Stimulated activated CD8-positive, alpha-beta memory T cell treated with anti-CD3 and anti-CD28 coated beads, Interleukin-7, amount 100 ng/mL, for 1 hour (primary cell): ENCODE measurements at places on chromosomes 11 and 22.
A peak's percentile ranks its signal among the peaks of the same experiment; 100 is the strongest.

DNA sequence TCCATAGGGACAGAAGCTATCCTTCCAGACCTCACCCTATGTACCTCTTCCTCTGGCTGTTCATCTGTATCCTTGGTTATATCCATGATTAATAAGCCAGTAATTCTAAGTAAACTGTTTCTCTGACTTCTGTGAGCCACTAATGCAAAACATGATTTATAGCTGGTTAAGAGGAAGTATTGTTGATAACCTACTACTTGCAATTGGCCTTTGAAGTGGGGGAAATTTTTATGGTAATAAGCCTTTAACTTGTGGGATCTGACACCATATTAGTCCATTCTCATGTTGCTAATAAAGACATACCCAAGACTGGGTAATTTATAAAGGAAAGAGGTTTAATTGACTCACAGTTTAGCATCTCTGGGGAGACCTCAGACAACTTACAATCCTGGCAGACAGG lies 21.9 kb downstream of the CASP12 start:
- no peak for DNase-seq

- no peak for DNase-seq
These were observed 7.4 kb upstream of the PMM1 start for GRCh38 chr22:41596776-41597634.

GRCh38 chr11:98183034-98183433 lies 837.7 kb upstream of the CNTN5 start:
- no peak for DNase-seq

DNA sequence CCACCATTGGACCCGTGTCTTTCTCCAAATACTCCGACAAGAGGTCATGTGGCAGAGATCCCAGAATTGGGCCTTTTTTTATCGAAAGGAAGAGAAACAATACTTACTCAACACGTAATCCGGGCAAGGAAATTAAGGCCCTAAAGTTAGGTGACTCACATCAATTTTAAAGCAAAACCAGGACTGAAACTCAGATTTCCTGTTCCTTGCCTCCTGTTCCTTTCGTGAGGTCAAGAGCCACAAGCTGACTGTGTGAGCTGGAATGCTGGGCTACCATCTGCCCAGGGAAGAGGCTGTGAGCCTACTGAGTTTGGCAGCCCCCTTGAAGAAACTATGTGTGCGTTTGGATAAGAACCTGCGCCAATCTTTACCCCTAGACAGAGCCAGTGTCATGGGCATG lies 27.1 kb upstream of the MRGPRX2 start:
- DNase-seq: no peak

DNA sequence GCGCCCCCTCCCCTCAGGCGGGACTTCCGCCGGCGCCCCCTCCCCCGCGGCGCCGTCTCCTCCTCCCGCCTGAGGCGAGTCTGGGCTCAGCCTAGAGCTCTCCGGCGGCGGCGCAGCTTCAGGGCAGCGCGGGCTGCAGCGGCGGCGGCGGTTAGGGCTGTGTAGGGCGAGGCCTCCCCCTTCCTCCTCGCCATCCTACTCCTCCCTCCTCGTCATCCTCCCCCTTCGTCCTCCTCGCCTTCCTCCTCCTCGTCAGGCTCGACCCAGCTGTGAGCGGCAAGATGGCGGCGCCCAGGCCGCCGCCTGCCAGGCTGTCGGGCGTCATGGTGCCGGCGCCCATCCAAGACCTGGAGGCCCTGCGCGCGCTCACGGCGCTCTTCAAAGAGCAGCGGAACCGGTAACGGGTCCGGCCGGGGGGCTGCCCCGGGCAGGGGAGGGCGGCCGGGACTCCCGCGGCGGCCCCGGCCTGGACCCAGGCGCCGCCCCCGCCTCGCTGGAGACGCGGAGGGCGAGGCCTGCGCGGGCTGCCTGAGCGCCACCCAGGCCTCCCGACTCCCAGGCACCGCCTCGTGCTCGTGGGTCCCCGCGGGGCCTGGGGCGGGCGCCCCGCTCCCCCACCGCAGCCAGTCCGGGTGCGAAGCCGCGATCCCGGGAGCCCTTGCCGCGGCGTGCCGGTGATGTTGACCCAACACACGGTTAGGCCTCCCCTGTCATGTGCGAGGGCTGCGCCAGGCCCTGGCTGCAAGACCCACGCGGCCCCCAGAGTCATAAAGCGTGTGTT lies at the start of gene ATXN10:
Gene ATXN10, plus strand, starts transcription at position 52 of the 781 bp plus-strand sequence. Its CDS starts 230 bp downstream, at position 282.
- peak; percentile 41 for DNase-seq

- DNase-seq: no peak
These were observed 195.8 kb downstream of the HIPK3 start for GRCh38 chr11:33452836-33453624.

DNA sequence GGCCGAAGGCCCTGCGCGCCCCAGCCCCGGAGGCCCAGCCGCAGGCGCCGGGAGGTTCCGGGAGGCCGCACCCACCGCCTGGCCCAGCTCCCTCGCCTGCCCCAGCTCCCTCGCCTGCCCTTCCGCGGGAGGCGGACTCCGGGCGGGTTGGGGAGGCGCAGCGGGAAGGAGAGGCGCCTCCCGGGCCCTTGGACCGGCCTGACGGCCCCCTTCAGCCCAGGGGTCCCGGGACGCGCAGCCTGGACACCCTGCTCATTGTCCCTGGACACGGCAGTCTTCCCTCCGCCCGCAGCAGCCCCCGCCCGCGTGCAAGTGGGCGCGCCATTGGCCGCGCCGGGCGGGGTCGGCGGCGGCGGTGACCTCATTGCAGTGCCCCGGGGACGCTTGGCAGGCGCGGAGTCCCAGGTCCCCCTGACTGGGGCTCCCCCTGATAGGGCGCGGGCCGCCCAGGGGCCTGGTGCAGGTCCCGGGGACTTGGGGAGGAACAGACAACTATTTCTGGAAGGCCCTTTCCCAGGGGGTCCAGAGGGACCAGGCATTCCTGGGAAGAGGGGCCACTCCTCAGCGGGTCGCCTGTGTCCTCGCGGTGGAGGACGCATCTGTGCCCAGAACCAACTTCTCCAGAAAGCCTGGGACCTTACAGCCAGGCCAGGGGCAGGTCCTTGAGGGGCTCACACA lies 501 bp downstream of the CD151 start:
- DNase-seq: no peak

GRCh38 chr11:134636071-134636470 lies 224.0 kb upstream of the B3GAT1 start:
- no peak for DNase-seq

GRCh38 chr22:46525389-46526243 lies 11.8 kb downstream of the CELSR1 start:
- no peak for DNase-seq

GRCh38 chr11:46721286-46721685 lies 2.3 kb downstream of the F2 start:
- no peak for DNase-seq

DNA sequence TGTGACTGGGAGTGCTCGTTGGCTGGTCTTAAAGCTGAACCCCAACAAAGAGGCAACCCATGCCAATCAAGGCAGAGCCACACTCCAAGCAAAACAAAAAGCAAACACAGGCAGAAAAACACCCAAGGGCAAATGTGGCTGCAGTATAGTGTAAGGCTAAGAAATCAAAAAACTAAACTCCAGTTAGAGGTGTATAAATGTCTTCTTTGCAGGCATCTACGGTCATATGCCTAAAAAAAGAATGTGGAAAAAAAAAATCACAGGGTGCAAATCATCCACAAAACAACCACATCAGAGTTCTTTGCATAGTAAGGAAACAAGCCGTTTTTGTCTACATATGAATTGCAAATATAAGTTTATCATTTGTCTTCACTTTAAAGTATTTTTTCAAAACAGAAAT lies 27.8 kb downstream of the ARFGAP3 start:
- no peak for DNase-seq

DNA sequence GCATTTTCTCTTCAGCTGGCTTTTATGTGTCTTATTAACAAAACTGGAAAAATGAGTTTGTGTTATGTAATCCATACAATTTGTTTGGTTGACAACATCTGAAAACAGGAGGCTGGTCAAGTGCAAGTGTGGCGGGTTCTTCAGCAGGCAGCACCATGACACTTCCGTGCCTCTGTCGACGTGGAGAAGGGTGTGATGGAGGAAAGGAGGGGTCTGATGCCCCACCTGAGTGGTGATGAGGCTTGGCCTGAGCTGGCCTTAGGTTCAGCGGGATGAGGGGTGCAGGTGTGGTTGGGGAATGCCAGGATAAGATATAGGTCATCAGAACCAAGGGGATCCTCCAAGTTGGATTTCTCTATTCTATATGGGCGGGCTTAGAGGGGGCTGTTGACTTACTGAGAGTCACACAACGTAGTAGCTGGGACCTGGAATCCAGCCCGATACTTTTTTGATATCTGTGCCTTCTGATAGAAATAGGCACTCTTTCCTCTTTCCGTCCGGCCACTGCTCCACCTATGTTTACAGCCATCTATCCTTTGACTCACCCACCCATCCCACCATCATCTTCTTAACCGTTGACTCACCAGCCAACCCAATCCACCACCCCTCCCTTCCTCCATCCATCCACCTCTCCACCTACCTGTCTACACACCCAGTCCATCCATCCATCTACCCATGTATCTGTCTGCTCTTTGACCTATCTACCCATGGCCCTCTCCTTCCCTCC lies 29.0 kb downstream of the SHANK3 start:
- DNase-seq: no peak

GRCh38 chr22:31046539-31047226 lies 34.4 kb upstream of the SMTN start:
- no peak for DNase-seq

GRCh38 chr11:132937016-132937415 lies 595.3 kb downstream of the OPCML start:
- DNase-seq: no peak
